ENCODE measurements at places on chromosomes 7 and 10.

DNA sequence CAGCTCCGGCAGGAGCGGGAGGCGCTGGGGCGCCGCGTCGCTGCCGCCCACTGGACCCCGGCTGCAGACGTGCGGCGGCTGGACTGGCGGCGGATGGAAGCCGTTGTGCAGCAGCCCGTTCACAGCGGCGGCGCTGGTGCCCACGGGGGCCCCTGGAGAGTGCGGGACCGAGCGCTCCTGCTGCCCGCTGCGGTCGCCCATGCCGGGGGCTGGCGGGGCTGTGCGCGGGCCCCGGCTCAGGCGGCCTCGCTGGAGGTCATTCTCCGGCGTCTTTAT, 413 bp downstream of the PANK1 start:
- no peak for DNase-seq

DNA sequence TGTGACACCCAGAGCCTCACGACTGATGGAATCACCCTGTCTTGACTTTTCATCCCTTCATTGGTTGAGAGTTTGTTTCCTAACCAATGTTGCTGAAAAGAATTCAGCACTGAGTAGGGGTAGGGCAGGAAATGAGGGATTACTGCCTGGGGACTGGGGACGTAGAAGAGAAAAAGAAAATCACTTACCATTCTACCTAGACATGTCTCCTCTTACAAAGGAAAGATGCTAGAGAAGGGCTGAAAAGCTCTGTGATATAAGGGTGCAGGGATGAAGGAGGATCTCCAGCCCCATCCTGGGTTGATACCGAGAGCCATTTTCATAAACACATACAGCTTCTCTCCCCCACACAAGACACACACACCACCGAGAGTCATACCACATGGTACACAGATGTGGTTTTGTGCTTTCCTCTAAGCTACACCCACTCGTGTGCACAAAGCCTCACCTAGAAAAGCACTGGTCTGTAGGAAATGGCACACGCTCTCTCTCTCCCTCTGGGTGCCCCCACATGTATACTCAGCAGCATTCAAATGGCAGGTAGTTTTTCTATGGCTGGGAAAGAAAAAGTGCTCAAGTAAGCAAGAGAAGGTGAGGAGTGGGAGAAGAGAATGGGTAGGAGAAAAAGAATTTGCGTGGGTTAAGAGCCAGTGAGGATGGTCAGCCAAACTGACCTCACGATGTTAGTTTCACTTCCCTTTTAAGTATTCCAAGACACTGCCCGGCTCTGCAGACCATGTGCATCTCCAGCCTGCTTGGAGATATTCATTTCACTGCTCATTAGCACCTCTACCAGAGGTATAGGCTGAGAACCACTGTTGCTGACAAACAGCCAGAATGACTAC, 85.8 kb downstream of the CALD1 start:
- peak; percentile 78 for DNase-seq

GRCh38 chr10:124648131-124648475, 96.1 kb downstream of the FAM53B start:
- no peak for DNase-seq

DNA sequence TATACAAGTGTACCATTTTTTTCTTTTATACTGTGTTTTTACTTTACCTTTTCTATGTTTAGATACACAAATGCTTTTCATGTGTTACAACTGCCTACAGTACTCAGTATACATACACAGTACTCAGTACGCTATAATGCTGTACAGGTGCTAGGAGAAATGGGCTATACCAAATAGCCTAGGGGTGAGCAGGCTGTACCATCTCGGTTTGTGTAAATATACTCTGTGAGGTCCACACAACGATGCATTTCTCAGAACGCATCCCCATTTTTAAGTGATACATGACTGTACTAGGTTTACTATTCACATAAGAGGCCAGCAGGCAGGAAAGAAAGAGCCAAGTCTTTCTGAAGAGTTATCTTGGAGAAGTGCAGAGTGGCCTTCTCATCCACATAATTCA, 426.4 kb upstream of the MTPN start:
- DNase-seq = no peak

GRCh38 chr10:24723788-24724380, at the start of gene ARHGAP21:
Gene ARHGAP21 (minus strand): TSS chr10:24723887. CDS start chr10:24721899, 1,988 bp downstream.
- peak; percentile 84 for DNase-seq

GRCh38 chr10:86653379-86653778, 968 bp upstream of the OPN4 start:
- DNase-seq = no peak

GRCh38 chr10:30791197-30791611, 161.7 kb upstream of the LYZL2 start:
- DNase-seq = peak; percentile 62

GRCh38 chr7:154750353-154750801, 252.5 kb downstream of the PAXIP1 start:
- DNase-seq = no peak

GRCh38 chr10:86374664-86375063, 8.1 kb upstream of the GRID1 start:
- DNase-seq = no peak

GRCh38 chr10:110174201-110174600, 33.2 kb upstream of the MXI1 start:
- DNase-seq = no peak

GRCh38 chr7:138755331-138755747, 42.5 kb upstream of the TMEM213 start:
- no peak for DNase-seq

DNA sequence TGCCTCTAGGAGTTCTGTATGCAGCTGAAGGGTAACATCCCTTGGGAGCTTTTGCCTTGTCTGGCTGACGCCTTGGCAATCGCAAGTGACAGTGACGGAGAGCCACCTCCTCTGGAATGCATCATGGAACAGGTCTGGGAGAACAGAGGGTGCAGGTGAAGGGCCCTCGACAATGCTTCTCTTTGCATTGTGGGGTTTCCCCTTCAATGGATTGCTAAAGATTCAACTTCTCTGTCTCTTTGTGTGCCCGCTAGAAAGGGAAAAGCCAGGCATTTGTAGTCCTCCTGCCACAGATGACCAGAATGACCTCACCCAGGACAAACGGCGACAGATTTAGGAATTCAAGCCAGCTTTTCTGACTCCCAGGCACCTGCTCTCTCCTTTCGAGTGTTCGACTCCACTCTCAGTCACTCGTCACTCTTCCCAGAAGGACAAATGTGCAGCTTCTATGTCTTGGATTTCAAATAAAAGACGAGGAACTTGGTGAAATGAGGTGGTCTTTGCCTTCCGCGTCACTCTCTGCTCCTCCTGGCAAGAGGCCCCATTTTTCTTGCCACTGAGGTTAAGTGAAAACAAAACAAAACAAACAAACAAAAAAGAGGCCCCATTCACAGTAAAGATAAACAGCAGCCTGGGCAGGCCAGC, 26.1 kb downstream of the IL2RA start:
- DNase-seq = no peak

DNA sequence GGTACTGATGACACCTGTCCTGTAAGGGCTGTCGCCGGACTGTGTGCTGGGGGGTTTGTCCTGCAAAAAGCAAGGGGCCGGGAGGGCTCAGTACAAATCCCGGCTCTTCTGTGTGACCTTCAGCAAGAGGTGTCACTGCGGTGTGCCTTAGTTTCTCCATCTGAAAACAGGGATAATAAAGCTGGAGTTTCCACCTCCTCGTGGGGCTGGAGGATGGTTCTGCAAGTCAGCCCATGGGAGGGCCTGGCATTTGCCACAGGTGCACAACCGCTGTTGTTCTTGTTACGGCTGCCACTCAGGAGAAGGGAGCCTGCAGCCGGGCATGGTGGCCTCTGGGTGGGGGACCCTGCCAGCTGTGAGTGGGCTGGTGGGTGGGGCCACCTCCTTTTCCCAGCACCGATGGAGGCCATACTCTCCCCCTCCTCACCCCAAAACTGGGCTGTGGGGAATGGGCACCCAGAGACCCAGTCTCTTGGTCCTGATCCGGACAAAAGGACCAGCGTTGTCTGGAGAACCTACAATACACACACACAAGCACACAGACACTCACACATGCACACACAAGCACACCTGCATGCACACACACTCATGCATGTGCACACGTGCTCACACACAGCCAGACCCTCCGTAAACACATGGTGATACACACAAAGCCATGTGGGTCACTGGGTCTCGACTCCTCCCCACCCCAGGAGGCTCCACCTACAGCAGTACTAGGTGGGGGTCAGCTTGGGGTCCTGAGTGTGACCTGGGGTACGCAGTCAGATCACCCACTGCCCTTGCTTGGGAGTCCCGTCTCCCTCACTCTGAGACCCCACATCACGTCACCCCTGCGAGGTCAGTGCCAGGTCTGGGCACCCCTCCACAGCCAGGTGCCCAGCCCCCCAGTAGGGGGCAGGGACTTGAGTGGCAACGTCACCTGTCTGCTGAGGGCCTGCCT, 34.1 kb downstream of the ELFN1 start:
- DNase-seq = no peak

DNA sequence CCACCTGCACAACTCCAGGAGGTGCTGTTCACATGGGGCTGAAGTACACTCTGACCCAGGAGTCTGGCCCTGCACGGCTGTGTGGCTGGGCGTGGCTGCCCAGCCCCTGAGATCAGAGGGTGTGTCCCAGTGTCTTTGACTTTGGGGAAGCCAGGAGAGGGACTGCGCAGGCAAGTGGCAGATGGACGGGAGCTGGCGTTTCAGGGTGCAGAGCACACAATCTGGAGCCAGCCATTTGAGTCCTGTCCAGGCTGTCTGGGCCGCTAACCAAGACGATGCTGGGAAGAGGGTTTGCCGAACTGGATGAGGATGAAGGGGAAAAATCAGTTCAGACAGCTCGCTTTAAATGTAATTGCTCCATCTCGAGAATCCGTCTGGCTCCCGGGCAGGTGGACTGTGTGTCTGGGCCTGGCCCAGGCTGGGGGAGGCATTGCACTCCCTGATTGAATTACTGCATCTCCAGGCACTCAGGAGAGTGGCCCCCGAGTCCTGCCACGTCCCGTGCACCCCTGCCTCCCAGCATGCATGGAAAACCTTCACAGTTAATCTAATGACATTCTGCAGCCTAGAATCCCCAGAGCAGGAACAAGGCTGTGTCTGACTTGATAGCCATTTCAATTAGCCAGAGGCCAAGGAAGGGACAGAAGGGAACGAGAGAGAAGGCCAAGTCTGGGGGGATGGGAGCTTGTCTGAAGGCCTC, 120.8 kb upstream of the NANOS1 start:
- no peak for DNase-seq

GRCh38 chr10:64814201-64814600, 1293.0 kb downstream of the REEP3 start:
- no peak for DNase-seq

- DNase-seq = peak; percentile 96
Observed at GRCh38 chr10:68135922-68136792, 26.9 kb downstream of the MYPN start.

DNA sequence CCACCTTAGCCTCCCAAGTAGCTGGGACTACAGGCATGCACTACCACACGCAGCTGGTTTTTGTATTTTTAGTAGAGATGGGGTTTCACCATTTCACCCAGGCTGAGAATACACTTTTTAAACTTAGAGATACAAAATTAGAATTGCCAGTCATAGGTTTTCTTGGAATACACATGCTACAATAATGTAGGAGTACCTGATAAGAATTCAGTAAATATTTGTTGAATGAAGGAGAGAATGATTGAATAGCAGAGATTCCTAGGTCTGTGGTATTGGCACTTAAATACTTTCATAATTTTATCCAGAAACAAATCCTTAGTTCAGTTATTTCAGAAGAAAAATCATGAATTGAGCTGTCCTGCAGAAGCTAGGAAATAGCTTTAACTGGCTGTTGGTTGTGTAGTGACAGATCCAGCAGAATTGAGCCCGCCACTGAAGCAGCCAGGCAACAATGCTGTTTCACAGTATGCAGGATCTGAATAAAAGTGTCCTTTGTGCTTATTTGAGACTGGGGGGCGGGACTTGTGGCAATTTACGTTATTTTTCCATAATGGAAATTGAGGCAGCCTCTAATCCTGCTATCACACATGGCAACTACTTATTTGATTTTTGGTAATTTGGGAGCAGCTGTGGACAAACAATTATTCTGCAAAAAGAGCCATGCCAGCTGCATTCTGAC, 31.5 kb downstream of the NRF1 start:
- DNase-seq = no peak

GRCh38 chr10:48475943-48476278, 129.0 kb downstream of the ARHGAP22 start:
- no peak for DNase-seq

DNA sequence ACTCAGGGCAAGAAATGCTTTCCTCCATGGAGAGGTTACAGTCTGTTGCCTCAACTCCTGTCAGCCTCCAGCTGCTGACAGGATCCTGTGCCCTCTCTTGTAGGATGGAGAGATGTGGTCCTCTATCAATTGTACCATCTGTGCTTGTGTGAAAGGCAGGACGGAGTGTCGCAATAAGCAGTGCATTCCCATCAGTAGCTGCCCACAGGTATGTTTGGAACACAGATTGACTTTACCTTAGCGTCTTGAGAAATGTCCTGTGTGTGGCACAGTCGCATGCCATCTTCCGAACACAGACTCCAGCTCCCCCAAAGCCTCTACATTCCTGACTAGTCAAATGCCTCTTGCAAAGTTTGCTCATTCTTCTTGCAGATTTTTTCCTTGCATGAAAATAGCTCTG, 152.6 kb downstream of the BMPER start:
- DNase-seq = no peak

- DNase-seq = no peak
Observed at GRCh38 chr7:80459776-80460510, 51.9 kb downstream of the GNAT3 start.

DNA sequence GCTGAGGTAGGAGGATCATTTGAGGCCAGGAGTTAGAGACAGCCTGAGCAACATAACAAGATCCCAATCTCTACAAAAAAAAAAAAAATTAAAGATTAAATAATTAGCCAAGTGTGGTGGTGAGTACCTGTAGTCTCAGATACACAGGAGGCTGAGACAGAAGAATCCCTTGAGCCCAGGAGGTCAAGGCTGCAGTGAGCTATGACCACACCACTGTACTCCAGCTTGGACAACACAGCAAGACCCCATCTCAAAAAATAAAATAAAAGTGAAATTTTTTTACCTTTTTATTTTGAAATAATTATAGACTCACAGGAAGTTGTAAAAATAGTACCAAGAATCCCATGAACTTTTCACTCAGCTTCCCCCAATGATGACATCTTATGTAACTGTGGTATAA, 4.9 kb downstream of the FAM149B1 start:
- DNase-seq = no peak

- DNase-seq = no peak
Observed at GRCh38 chr7:79407351-79407750, 46.1 kb downstream of the MAGI2 start.

DNA sequence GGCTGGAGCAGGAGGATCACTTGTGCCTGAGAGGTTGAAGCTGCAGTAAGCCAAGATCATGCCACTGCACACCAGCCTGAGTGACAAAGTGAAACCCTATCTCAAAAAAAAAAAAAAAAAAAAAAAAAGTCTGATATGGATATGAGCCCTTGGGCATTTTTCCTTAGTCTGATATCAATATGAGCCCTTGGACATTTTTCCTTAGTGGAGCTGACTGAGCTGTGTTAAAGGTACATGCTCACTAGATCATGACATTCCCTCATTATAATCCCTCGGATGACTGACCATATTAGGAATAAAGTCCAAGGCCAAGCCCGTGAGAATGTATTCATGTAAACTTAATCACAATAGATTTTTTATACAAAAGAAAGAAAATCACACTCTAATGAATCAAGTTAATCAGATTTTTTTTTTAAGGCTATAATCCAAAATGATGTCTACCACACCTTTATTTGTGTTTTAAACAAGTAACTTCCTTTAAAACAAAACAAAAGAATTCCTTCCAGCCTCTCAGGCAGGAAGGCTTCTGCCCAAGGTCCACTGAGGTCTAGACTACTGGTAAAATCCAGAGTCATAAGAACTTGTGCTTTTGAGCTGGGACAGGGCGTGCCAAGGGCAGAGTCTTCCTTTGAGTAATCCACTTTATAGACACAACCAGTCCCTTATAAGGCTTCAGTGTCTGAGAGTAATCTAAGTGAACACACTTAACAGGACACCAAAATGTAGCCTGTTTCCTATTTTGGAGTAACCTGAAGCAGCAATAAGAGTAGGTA, 5.5 kb downstream of the PPA1 start:
- DNase-seq = no peak

Data from fibroblast of mammary gland (primary cell).